ENCODE measurements at places on chromosomes 12 and 14.

- no peak for DNase-seq
These were observed 106.2 kb downstream of the GPATCH2L start for GRCh38 chr14:76257842-76258397.

DNA sequence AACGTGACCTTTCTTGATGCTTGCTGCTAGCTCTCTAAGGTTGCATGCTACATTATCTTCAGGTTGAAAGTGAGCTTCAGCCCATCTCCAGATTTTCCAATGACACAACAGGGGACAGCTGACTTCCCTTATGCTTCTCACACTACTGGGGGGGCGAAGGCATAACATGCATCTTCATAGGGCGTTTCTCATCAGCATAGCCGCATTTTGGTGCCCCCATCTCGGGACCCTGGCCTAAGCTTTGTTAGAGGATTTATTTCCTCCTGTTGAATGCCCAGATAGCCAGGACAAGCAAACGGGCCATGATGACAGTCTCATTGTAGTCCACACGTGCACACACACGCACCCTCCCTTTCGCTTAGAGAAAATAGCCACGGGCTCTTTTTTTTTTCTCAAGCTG is 30.7 kb downstream of the SSPN start:
- DNase-seq, result no peak

- no peak for DNase-seq
These were observed 153.9 kb downstream of the PRKCH start for GRCh38 chr14:61475316-61475715.

DNA sequence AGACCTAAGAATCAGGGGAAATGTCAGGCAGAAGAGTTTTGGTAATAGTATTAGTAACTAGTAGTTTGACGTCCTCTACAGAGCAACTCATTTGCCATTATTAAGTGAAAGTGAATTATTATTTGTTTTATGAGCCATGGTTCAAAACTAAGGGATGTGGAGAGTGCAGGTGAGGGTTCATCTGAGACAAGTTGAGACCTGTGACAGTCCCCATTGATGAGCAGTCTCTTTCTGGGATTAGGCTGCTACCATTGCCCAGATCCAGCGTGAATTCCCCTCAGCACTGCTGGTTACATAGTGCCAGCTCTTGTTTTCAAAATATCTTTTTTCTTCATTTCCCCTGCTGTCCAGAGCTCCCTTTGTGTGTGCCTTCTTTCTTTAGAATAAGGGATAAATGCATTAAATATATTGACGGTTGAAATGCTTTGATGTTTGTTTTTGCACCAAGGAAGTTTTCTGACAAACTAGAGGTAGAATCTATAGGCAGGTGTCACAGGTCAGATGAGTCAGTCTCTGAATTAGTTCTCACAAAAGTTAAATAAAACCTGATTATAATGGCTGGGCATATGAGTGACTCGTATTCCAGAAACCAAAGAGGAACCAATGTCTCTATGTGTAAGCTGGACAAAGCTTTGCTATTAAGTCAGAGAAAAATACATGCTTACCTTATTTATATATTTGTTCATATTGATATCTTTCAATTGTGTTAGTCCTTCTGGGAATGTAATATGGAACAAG is 381.4 kb downstream of the TMEM117 start:
- no peak for DNase-seq

- no peak for DNase-seq
These were observed 149.3 kb downstream of the DPF3 start for GRCh38 chr14:72744416-72745120.

DNA sequence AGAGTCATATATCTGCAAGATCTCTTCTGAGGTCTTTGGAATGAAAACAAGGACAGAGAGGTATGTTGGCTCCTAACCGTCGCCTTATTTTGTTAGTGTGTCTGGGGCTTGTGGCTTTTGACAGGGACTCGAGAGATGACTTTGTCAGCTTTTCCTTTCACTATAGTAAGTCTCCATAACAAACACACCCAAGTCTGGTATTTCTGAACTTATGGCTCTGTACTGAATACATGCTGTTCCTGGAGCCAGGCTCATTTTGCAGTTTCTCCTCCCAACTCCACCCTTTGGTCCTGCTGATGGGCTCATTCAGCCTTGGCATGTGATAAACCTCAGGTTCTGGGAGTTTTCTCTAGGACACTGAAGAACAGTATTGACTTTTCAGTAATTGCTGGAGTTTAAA is 27.7 kb upstream of the TMED10 start:
- no peak for DNase-seq

DNA sequence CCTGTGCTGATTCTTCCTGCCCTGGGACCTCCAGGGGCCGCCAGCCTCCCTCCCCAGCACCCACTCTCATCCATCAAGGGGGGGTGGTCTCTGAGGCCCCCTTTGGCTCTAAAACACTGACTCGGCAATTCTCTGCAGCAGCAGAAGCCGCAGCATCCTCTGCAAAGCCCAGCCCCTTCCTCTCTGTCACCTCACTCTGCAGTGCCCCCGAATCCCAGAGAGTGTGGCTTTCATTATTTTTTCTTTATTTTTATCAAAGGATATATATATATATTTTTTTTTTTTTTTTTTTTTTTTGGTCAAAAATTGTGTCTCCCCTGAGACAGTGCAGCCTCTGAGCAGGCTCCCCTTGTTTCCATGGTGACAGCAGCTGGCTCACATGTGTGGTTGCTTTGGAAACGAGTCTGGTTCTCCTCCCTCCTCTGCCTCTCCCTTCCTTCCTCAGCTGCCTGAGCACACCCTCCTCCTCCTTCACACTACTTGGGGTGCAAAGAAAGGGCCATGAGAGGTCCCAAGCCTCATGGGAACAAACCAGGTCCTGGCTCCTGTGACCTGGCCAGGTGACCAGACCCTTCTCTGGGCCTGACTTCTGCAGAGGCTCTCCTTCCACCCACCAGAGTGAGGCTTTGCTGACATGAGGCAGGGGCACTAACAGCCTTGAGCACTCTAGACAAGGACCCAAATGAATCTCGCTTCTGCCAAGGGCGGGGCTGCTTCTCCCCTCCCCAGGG is 100.5 kb downstream of the LRRC74A start:
- DNase-seq, result peak; percentile 85

DNA sequence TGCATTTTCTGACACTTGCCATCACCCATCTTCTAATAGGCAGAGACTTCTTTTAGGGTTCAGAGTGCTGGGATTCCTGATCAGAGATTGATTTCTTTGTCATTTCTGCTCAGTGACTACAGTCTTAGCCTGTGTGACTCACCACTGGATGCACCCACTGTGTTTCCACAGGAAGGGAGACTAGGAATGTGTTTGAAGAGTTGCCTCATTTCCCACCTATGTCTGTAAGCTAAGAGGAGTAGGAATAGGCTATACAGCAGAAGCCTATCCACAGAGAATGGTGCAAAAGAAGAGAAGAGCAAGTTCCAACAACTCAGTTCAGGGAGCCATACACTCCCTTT is 60.2 kb upstream of the ACTN1 start:
- DNase-seq, result no peak

DNA sequence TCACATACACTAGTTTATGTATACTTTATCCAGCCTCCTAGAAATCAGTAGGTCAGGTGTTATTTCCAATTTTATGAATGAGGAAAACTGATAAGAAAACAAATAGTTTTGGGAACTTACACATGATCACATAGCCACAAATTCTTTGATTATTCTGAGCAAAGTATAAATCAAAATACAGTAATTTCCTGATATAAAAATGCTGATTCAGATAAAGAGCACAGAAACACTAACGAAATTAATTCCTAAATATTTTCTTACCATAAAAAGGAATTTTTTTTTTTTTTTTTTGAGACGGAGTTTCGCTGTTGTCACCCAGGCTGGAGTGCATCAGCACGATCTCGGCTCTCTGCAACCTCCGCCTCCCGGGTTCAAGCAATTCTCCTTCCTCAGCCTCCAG is 275.4 kb downstream of the SOX5 start:
- no peak for DNase-seq

GRCh38 chr14:77155083-77155482 is 13.5 kb upstream of the ZDHHC22 start:
- no peak for DNase-seq

DNA sequence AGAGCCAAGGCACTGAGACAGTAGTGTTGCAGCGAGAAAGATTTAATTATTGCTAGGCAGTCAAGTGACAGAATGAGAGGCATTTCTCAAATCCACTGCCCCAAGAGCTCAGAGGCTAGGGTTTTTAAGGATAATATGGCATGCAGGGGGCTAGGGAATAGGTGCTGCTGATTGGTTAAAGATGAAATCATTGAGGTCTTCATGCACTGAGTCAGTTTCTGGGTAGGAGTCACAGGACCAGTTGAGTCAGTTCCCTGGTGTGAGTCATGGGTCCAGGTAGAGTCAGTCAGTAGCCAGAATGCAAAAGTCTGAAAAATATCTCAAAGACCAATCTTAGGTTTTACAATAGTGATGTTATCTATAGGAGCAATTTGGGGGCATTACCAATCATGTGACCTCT is 323.8 kb downstream of the RGS6 start:
- no peak for DNase-seq

GRCh38 chr14:98138666-98139065 is 1133.3 kb downstream of the BCL11B start:
- no peak for DNase-seq

DNA sequence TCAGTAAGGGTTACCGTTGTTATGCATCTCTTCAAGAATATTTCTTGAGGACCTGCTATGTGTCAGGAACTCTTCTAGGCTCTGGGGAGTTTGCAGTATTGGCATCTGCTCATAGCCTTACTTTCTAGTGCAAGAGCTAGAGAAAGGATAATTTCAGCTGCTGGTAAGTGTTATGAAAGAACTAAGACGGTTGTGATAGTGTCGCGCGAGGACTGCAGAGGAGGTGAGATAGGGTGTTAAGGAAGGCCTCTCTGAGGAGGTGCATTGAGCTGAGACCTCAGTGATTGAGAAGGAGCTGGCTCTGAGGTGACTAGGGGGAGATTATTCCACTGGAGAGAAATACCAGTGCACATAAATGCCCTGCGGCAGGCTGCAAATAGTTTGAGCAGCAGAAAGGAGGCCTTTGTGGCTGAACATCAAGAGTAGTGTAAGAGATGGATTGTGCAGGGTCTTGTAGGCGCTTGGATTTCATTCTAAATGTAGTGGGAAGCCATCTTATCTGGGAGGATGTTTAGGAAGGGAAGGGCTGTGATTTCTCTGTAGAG is 824 bp downstream of the DDX55 start:
- no peak for DNase-seq

- DNase-seq, result no peak
These were observed 109.9 kb downstream of the DAD1 start for GRCh38 chr14:22479132-22479531.

- peak; percentile 78 for DNase-seq
These were observed 991 bp downstream of the FBXL14 start for GRCh38 chr12:1593174-1594005.

DNA sequence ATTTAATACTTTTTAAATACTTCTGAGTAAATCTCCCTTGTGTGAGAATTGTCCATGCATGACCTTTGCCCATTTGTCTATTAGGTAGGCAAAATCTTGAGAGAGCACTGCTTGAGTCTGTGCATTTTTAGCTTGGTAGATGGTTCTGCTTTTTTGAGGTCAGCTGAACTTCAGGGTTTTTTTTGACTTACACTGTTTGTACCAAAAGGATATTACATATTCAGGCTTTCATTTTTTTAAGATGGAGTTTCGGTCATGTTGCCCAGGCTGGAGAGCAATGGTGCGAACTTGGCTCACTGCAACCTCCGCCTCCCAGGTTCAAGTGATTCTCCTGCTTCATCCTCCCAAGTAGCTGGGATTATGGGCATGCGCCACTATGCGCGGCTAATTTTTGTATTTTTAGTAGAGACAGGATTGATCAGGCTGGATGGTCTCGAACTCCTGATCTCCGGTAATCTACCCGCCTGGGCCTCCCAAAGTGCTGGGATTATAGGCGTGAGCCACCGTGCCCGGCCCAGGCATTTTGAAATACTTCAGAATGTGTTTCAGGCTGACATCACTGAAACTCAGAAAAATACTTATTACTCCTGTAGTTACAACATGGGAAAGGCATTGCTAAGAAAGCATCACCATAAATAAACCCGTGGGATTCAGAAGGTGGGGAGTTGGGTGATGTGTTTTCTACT is 11.1 kb downstream of the RASSF3 start:
- no peak for DNase-seq

DNA sequence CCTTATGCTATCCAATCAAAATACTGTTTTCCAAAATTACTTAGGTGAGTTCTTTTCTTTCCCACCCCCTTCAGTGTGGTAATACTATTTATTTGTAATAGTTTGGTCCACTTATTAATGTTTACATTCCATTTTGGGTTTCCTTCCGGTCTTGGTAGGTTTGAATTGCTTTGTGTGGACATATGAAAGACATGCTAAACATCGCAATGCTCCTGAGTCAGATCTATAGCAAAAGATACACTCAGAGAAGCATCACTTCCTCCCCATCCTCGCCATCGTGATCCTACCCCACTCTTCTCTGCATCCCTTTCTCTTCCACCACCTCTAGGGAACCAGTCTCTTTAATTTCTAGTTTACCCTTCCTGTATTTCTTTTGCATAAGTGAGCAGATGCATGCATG is 30.0 kb downstream of the TUNAR start:
- DNase-seq, result no peak

DNA sequence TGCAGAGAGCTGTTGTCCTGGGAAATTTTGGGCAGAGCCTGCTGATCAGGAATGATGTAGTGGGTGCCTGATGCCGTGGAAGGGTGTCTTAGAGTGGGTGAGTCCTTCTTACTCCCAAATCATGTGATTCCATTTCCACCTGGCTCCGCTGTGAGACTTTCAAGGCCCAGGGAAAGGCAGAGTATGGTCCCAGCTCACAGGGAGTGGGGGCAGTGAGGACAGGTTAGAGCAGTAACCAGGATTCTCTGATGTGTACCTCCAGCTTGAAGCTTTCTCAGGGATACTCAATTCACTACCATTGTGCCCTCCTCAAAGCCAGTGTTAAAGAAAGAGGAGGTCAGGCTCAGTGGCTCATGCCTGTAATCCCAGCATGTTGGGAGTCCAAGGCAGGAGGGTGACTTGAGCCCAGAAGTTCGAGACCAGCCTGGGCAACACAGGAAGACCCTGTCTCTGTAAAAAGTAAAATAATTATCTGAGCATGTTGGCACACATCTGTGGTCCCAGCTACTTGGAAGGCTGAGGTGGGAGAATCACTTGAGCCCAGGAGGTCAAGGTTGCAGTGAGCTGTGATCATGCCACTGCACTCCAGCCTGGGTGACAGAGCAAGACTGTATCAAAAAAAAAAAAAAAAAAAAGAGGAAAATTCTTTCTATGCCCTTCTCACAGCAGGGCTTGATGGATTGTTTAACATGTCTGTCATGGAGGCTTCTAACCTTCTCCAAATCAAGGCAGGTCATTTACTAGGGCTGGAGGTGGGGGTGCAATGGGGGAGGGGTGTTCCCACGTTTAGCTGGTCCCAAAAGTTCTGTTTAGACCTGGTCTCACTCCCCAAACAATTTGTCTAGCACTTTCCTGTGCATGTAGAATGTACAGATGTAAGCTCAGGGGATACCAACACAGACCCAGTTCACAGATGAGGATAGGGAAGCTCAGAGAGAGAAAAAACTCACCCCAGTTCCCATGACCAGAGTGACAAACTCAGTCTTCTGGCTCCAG is 12.5 kb upstream of the IQSEC3 start:
- no peak for DNase-seq

GRCh38 chr12:68837215-68837614 is 29.2 kb downstream of the MDM2 start:
- peak; percentile 17 for DNase-seq
